H4 (cell line): ENCODE measurements at places on chromosomes 11 and 22. TPM values are rescaled to one million over a fixed set of nuclear protein-coding genes. Genes with fewer than 3 reads are reported as not detected.
A peak's percentile ranks its signal among the peaks of the same experiment; 100 is the strongest.

The NNMT gene
- total RNA-seq, result 895 and 907 TPM in 2 replicates

The KRTAP5-1 gene
- not detected in 2 replicates for total RNA-seq

The C1QTNF4 gene
- not detected in 2 replicates for total RNA-seq

The TTLL1 gene
- total RNA-seq, result 3.5 and 7.1 TPM in 2 replicates

The VSIG10L2 gene
- total RNA-seq, result not detected in 2 replicates

The CNGA4 gene
- total RNA-seq, result not detected in 2 replicates

The MRGPRX4 gene
- not detected in 2 replicates for total RNA-seq

The SLC5A12 gene
- not detected in 2 replicates for total RNA-seq

The ELFN2 gene
- total RNA-seq, result 0.29 and 0.41 TPM in 2 replicates

The MMP27 gene
- total RNA-seq, result not detected in 2 replicates

The CATSPERZ gene
- not detected in 2 replicates for total RNA-seq

The CHEK1 gene
- 48.5 and 57.5 TPM in 2 replicates for total RNA-seq

The PLEKHB1 gene
- total RNA-seq, result 0.10 TPM in 1 of 2 replicates, not detected in the other

The POU2AF2 gene
- not detected in 2 replicates for total RNA-seq

The TRPM5 gene
- not detected in 2 replicates for total RNA-seq

The NXPE1 gene
- not detected in 2 replicates for total RNA-seq

The C22orf31 gene
- total RNA-seq, result not detected in 2 replicates

The NCAM1 gene
- 4.8 and 5.0 TPM in 2 replicates for total RNA-seq

GRCh38 chr22:49961005-49961600 is 531 bp downstream of the PIM3 start:
- no peak for DNase-seq

- DNase-seq, result no peak
Observed at GRCh38 chr22:50443197-50443596, 31.6 kb downstream of the SBF1 start.

- no peak for DNase-seq
Observed at GRCh38 chr11:118313242-118313641, 8.7 kb downstream of the CD3E start.

- peak; percentile 71 for DNase-seq
Observed at GRCh38 chr11:132056689-132057088, 686.3 kb downstream of the NTM start.

GRCh38 chr11:109731451-109731850 is 309.5 kb downstream of the C11orf87 start:
- DNase-seq, result no peak

- no peak for DNase-seq
Observed at GRCh38 chr22:22941831-22942510, 54.4 kb downstream of the IGLL5 start.

GRCh38 chr11:104191124-104191523 is 27.2 kb upstream of the PDGFD start:
- DNase-seq, result no peak

DNA sequence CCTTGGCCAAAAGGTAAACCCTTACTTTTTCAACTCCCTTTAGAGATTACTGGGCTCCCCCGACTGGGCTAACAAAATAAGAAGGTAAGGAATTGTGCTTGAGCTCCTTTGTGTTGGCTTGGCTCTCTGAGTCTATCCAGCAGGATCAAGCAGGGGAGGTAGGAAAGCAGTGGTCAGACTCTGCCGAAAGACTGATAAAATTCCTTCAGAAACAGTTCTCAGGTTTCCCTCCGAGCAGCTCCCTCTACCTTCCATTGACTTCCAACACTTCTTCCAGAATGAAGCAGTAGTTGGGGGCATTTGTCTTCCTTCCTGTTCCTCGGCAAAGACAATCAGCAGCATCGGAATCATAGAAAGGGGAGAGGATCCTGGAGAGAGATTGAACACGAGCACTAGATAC is 16.1 kb upstream of the CARD18 start:
- DNase-seq, result no peak

DNA sequence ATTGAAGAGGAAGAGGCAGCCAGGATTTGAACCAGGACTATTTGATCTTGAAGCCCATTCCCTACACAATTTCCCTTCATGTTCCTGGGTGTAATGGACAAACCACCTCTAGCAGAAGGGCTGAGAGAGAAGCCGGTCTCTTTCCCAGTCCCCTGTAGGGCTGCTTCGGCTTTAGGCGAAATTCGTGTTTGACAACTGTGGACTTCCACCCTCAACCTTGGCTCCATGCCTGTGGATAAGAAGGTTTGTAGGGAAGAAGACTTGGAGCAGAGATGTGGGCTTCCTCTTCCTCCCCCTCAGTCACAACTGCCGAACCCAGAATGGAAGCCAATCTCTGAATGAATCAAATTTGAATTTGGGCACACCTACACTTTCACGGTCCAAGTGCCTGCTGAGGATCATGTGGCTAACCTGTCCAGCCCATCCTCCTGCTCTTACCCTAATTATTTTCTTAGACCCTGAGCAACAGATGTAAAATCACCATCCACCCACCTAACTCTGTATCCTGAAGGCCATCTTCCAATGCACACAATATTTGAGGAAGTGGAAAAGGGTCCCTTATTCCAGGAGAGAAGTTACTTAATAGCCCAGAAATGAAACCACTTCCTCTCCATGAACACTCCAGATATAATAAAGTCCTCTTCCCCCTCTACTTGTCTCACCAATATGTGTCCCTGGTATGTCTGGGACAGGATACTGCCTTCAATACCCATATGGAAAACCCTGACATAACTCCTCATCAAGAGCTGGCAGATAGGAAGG is 10.1 kb upstream of the SCN2B start:
- no peak for DNase-seq

GRCh38 chr11:78429660-78430059 is 12.0 kb upstream of the GAB2 start:
- no peak for DNase-seq

- peak; percentile 43 for DNase-seq
Observed at GRCh38 chr22:17057959-17058814, 26.6 kb upstream of the IL17RA start.

GRCh38 chr11:61747967-61748285 is 4.5 kb upstream of the MYRF start:
- DNase-seq, result no peak

GRCh38 chr22:38699784-38700183 is 959 bp downstream of the JOSD1 start:
- DNase-seq, result no peak

DNA sequence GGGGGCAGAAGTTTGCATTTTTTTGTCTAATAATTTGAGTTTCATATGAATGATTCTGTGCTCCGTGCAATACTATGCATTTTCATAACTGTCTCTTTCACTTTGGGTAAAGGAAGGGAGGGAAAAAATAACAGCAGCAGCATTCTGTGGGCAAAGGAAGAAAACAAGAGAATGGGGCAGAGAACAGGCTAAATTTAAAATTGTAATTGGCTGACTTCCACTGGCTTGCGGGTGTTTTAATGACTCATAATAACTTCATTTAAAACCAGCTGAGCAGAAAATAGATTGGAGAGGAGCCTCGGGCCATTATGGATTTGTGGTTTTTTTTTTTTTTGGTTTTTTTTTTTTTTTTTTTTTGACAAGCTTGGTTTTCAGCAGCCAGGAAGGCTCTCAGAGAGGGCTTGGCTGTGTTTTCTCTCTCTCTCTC is 107.4 kb downstream of the ZBTB16 start:
- peak; percentile 64 for DNase-seq

- no peak for DNase-seq
Observed at GRCh38 chr11:6321356-6321755, 1.1 kb upstream of the CAVIN3 start.

DNA sequence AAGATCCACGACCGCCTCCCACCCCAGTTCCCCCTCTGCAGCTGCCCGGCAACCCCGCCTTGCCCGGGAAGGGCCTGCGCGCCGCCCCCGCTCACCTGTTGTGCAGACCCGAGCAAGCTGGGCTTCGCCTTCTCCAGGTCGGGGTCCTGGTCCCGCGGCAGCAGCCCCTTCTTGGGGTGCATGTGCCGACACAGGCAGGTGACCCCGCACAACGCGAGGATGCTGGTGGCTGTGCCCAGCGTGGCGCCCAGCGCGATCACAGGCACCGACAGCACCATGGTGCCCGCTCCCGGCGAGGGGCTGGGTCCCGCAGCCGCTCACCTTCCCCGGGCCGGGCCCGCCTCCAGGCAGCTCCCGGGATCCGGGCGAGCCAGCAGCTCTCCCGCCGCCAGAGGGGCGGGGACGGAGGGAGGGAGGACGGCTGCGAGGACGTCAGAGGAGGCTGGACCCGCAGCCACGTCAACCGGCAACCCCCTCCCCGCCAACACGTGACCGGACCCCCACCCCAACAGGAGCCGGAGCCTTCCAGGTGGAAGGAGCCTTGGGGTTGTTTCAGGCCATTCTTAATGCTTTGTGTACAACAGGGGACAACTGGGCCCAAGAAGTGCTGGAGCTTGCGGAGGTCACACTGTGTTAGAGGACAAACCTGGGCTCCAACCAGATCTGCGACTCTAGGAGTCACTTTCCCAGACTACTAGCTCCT is at the start of gene SYT13:
SYT13 (minus strand) TSS at position 412 of the 703 bp plus-strand sequence; CDS start at position 278, 134 bp downstream.
- no peak for DNase-seq

DNA sequence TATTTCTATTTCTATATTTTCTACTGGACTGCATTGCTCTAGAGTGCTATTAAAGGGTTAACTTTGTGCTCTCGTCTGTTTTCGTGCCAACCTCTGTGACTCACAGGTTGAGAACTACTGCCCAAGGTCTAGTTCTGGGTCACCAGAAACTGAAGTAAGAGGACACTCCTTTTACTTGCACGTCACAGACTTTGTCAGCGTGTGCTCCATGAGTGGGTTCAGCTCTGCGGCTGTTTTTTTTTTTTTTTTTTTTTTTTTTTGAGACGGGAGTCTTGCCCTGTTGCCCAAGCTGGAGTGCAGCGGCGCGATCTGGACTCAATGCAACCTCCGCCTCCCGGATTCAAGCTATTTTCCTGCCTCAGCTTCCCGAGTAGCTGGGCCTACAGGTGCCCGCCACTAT is 49.8 kb downstream of the CLMP start:
- DNase-seq, result peak; percentile 83

GRCh38 chr22:33515795-33516194 is 404.5 kb downstream of the LARGE1 start:
- no peak for DNase-seq

DNA sequence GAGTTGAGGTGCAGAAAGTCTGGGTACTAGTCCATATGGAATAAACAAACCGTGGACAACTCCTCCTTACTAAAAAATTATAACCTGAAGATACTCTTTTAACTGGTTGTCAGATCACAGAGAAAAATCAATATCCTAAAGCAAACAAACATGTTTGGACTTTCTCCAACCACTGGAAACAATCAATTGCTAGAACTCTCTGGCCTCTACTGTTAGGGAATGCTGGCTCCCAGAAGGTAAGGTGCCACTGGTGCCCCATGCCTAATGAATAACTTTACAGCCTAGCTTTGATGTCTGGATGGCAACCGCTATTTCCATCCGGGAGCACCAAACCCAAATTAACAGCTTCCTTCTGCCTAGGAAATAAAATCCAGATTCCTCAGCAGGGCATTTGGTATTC is 74.5 kb downstream of the AMBRA1 start:
- DNase-seq, result no peak

- DNase-seq, result no peak
Observed at GRCh38 chr22:19849835-19850762, 4.6 kb downstream of the GNB1L start.
